ENCODE measurements at places on chromosomes 16 and 17.

DNA sequence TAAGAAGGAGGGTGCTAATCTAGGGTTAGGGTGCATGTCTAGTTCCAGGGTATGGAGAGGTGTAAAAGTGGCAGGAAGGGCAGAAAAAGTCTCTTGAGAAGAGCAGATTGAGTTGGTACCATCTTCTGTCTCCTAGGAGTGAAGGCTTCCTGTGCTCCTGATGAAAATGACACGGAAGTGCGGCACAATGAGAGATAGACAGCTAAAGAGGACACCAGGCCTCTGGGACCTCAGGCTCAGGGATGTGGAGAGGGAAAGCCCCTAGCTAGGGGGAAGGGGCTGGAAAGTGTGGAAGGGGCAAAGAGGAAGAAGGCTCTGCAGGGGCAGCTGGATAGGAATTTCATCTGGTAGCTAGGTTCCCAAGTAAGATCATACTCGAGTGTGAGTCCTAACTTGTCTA lies 498.3 kb upstream of the EEF2KMT start:
- no peak for DNase-seq

DNA sequence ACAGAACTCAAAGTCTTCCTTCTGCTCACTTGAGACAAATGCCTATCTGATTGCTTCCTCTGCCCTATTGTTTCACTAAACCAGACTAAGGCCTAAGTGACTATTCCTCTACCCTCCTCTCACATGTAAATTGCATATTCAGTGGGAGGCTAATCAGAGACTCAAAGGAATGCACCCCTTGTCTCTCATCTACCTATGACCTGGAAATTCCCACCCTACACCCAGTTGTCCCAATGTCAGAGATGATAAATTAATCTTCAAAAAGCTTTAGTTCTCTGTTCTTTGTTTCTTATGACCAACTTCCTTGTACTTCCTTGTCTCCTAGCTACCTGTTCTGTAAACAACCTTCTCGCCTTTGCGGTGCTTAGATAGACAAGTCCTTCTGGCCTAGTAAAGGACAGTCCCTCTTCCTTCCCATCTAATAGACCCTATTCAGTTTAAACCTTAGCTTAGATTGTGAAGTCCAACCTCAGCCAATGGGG lies 76.0 kb downstream of the EMP2 start:
- no peak for DNase-seq

DNA sequence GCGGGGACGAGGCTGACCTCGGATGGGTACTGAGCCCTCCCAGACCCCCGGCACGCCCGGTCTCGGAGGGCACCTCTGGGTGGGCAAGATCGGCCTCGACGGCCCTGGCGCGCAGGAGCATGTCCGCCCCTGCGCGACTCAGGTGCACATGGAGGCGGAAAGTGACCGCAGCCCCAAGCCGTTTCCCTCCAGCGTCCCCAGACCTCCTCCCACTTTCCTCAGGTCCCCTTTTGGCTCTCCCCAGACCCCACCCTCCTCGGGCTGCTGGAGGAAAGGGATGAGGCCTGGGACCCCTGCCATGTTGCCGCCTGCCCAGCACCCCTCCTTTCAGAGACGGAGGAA lies 10.0 kb downstream of the RPL19 start:
- no peak for DNase-seq

- DNase-seq, result no peak
Measured at GRCh38 chr17:57997085-57997809, 9.2 kb upstream of the VEZF1 start.

- DNase-seq, result peak; percentile 77
Measured at GRCh38 chr17:63445954-63446752, at the start of gene CYB561. Gene CYB561, minus strand, starts transcription at chr17:63446306. Its CDS starts 8,759 bp downstream, at chr17:63437547.

- DNase-seq, result no peak
Measured at GRCh38 chr17:60327134-60327900, 64.6 kb downstream of the USP32 start.

All from astrocyte of the hippocampus (primary cell).